ENCODE measurements at places on chromosomes 7 and 10.

- DNase-seq, result no peak
Observed at GRCh38 chr10:53253221-53253620, 480.6 kb upstream of the MBL2 start.

- DNase-seq, result no peak
Observed at GRCh38 chr7:25493805-25494366, 265.6 kb upstream of the NPVF start.

DNA sequence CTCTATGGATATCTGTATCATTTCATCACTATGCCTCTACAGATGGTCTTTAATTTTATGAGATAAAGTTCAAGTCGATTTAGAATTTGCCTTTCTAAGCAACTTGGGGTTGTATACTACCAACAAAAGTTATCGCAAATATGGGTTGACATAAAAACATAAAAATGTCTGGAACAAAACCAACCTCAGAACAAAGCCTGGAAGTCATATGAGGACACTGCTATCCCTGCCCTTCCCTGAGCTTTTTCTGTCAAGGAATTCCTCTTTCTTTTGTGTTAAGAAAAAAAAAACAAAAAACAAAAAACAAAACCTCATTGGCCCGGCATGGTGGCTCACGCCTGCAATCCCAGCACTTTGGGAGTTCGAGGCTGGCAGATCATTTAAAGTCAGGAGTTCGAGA is 319.3 kb downstream of the CAMK1D start:
- no peak for DNase-seq

GRCh38 chr7:155580367-155580766 is 34.0 kb upstream of the CNPY1 start:
- no peak for DNase-seq

- no peak for DNase-seq
Observed at GRCh38 chr10:112374724-112375541, 1.0 kb downstream of the ACSL5 start.

GRCh38 chr10:3906511-3907111 is 121.6 kb upstream of the KLF6 start:
- no peak for DNase-seq

GRCh38 chr10:124703778-124704427 is 40.3 kb downstream of the FAM53B start:
- DNase-seq, result no peak

DNA sequence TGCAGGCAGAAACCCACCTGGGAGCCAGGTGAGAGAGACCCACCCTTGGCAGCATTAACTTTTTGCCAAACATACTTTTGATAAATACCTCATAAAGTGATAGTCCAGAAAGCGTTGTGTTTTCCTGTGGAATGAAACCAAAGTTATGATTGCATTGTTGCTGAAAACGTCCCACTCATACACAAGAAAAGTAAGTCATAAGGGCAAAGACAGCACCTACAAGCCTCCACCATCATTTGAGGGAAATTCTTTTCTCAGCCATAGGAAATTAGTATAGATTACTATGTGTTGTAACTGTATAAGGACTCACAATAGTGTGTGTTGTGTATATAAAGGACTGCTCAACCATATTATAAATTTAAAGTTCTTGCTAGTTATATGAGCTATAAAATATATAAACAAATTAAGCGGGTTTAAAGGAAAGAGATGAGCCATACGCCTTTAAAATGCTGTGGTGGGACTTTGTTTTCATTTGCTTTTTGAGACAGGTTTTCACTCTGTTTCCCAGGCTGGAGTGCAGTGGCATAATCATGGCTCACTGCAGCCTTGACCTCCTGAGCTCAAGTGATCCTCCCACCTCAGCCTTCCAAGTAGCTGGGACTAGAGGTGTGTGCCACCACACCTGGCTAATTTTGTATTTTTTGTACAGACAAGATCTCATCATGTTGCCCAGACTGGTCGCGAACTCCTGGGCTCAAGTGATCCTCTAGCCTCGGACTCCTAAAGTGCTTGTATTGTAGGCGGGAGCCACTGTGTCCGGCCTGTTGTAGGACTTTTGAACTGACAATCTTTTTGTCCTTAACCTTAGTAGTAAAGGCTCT is 160.8 kb downstream of the PKD1L1 start:
- no peak for DNase-seq

DNA sequence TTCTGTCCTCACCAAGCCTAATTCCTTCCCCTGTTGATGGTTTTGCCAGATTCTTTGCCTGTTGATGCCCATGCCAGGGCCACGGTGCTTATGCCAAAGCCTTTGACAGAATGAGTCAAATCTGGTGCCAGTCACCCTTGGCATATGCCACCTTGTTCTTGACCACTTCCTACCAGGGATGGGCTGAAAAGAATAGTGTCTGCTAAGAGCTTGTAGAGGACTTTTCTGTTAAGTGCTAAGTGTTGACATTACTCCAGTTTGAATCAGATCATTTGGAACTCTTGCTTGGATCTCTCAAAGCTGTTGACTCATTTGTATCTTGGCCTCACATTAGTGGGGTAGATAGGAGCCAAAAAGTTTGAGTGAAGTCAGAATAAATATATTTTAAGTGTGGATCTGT is 661.2 kb downstream of the AUTS2 start:
- no peak for DNase-seq

DNA sequence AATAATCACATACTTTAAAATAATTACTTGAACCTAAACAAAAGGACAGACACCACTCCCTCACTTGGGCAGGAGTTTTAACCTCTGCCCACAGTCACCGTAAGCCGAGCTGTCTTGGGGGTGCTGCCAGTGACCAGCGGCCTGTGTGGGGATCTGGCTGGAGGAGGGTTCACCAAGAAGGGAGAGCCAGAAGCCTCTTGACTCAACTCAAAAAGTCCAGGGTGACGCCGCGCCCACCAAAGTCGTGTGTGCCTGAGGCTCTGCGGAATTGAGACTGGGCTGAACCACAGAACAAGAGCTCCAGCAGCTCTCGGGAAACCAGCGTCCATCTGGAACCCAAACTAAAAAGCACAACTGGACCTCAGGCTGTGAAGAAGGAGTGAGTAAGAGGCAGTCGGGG is 35.8 kb downstream of the ZFAND2A start:
- no peak for DNase-seq

- no peak for DNase-seq
Observed at GRCh38 chr10:101222683-101223273, 6.5 kb downstream of the LBX1 start.

GRCh38 chr7:10412422-10413019 is 561.2 kb upstream of the PHF14 start:
- DNase-seq, result no peak

GRCh38 chr10:112587729-112588128 is 140.7 kb downstream of the VTI1A start:
- DNase-seq, result no peak

DNA sequence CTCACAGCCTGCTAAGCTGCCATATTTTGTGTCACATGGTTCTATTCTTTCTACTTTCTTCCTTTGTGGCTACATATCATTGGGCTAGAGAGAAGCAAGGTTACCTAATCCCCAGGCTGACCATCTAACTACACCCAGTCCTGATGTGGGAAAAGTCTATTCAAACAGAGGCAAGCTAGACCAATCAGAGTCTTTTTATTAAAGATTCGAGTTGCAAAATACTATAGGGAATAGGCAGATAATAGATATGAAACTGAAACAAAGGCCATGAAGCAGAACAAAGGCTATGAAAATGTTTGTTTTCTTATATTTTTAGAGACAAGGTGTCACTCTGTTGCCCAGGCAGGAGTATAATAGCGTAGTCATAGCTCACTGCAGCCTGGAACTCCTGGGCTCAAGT is 36.7 kb downstream of the MTERF1 start:
- no peak for DNase-seq

DNA sequence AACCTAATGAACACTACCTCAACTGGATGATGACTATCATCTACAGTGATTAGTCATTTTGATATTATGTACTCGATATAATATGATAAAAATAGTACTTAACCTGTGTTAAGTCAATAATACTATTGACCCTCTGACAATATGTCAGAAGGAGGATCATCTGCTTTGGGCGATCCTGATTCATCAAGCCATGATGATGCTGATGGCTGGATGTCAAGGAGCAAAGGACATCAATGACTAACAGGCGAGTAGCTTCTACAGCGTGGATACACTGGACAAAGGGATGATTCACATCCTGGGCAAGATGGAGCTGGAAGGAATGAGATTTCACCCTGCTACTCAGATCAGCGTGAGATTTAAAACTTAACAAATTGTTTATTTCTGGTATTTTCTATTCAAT is 94.4 kb upstream of the SKAP2 start:
- DNase-seq, result no peak

DNA sequence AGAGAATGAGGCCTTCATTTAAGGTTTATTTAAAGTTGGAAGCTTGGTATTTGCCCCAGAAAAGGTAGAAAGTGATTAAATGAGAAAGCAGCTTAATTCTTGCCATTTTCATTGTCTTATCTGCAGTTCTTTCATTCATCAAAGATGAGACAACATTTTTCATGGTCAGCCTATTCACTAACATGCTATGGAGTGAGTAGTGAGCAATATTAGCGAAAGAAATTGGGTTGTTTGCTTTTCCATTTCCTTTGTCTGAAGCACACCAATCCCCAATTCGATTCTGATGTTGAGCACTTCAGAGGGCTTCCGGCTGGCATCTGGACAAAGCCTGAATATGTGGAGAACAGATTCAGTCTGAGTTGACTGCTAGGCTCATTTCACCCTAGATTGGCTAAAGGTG is 317.2 kb downstream of the BBS9 start:
- DNase-seq, result no peak

- no peak for DNase-seq
Observed at GRCh38 chr10:31490858-31491504, 172.0 kb downstream of the ZEB1 start.

DNA sequence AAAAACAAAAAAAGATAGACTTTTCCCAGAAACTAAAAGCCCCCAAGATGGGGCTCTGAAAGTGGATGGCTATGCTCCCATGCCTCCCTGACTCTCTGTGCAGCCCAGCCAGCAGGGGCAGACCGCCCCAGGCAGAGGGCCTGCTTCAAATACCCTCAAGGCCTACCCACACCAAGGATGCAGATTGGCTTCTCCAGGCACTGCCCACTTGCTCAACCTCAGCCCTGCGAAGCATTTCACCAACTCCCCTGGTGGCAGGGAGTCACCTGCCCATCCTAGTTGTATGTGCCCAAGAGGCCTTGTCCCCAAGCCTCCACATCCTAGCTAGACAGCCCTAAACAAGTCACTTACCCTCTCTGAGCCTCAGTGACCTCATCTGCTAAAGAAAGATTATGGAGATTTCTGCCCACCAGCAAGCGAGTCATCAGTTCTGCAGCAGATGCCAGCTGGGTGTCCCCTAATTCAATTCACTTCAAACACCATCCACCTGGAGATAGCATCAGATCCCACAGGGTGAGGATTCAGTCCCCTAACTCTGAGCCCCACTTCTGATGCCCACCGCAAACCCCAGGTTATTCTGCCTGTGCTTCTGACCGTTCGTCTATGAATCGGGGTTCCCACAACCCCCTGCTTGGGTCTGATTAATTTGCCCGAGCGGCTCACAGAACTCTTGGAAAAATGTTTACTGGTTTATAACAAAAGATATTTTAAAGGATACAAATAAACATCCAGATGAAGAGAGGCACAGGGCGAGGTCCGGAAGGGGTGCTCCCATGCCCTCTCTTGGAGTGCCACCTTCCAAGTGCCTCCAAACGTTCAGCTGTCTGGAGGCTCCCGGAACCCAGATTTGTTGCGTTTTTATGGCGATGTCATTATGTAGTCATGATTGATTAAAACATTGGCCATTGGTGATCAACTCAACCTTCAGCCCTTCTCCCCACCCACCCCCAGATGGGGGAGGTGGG is 18.6 kb upstream of the ZMIZ1 start:
- no peak for DNase-seq

- no peak for DNase-seq
Observed at GRCh38 chr7:85602196-85602595, 415.3 kb upstream of the SEMA3D start.

- DNase-seq, result no peak
Observed at GRCh38 chr7:36620166-36620708, 104.1 kb downstream of the AOAH start.

DNA sequence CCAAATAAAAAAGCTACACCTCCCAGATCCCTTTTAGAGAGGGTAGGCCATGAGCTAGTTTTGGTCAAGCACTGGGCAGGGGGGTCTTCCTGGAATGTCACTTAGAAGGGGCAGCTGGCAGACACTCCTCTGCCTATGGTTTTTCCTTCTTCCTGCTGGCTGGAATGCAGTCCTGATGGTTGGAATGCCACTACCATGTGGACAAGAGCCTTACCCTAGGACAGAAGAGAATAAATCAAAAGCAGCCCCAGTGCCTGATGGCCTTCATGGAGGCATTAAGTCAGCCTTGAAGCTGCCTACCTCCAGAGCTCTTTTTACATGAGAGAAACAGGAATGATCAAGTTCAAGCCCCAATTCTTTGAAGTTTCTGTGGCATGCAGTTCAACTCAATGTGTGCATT is 43.5 kb upstream of the SORBS1 start:
- no peak for DNase-seq

- DNase-seq, result no peak
Observed at GRCh38 chr10:72226418-72227027, 10.4 kb upstream of the ASCC1 start.

DNA sequence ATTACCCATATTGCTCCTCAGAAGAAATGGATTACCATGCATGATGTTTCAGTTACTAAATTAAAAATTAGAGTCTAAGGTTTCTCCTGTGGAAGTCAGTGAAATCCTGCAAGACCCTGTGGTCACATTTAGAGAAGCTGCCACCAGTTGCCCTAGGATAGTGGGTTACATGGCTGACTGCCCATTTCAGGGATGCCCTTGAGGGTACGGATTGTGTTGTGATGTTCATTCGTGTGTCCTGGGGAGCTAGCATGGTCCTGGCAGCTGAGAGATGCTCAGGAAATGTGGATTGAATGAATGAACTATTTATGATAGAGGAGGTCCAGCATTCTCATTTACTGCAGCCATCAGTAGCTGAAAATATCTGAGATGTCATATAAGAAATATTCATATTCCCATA is 55.1 kb downstream of the TMEM178B start:
- no peak for DNase-seq

DNA sequence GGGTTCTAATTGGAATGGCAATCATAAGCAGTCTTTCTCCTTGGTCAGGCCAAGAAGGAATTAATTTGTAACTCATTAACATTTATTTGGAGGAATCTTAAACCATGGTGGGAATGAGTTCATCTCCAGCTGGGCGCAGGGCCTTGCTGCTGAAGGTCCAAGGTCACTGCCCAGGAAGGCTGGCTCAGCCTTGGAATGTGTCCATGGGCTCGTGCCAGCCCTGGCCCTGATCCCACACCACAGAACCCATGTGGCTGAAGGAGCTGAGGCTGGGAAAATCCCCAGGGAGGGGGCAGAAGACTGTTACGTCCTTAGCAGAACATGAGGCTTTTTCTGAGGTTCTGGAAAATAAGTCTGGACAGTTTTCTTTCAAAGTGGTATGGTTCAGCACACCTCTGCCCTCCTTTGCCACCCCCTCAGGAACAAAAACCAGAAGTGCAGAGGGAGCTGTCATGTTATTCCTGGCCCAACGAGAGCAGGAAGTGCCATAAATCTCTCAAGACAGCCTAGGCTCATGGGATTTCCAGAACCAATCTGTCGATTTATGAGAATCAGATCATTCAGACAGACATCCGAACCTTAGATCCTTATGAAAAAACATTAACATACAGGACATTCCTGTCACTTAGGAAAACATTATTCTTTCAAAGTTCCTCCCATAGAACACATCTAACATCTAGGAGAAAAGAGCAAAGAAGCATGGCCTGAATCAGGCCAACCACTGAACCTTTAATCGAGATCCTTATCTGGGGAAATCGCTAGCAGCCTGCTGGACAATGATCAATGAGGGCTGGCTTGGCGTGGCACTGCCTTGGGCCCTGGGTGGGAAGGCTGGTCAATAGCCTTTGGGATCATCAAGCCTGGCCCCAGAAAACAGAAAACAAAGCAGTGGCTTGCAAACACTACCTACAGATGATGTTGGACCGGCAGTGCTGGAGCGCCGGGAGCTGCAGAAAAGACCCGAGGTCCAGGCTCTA is 134.3 kb downstream of the TAX1BP1 start:
- DNase-seq, result no peak

Data from effector memory CD4-positive, alpha-beta T cell (primary cell).